ENCODE measurements at places on chromosomes 12 and 14.

DNA sequence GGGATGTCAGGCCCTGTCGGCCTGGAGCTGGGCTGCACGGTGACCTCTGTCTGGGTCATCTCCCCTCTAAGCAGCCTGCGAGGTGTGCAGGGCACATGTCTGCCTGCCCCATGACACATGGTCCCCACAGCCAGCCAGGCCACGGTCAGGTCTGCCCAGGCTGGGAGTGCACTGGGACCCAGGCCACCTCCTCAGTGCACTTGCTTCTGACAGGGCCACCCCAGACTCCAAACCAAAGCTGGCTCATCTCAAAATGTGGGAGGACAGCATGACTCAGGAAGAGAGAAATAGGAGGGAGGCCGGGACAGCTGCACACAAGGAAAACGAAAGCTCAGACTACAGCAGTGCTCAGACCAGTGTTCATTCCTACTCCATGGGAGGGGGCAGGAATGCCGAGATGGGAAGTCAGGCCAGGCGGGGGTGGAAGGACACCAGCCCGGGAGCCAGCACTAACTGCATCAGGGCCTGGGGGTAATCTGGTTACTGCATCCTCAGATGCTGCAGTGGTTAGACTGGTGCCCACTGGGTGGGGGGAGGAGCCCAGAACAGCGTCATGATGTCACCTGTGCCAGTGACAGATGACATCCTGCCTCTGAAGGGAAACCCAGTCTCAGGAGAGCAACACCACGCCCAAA is 4.0 kb downstream of the P2RX2 start:
- DNase-seq, result no peak

- DNase-seq, result no peak
These were observed 120.2 kb upstream of the RAP1B start for GRCh38 chr12:68490476-68490875.

GRCh38 chr12:110079477-110080400 is 31.4 kb upstream of the C12orf76 start:
- DNase-seq, result no peak

- no peak for DNase-seq
These were observed 130.5 kb downstream of the ZFP36L1 start for GRCh38 chr14:68662392-68662791.

GRCh38 chr14:32422440-32422839 is 93.3 kb downstream of the AKAP6 start:
- no peak for DNase-seq

DNA sequence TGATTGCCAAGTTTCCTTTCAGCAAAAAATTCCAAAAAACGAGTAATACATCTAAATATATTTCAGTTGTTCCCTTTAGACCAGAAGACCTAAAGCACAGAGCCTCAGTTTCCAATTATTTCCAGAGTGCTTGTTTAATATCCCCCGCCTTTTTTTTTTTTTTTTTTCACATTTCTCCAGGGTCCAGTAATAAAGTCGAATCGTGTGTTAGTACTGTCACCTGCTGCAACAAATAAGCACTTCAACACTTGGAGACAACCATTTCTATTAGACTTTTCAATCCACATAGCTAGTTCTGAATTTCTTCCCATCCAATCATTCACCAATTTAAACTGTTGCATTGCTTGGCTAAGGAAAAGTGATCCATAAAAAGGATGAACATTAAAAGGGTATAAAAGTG is 13.6 kb downstream of the PDE6H start:
- no peak for DNase-seq

DNA sequence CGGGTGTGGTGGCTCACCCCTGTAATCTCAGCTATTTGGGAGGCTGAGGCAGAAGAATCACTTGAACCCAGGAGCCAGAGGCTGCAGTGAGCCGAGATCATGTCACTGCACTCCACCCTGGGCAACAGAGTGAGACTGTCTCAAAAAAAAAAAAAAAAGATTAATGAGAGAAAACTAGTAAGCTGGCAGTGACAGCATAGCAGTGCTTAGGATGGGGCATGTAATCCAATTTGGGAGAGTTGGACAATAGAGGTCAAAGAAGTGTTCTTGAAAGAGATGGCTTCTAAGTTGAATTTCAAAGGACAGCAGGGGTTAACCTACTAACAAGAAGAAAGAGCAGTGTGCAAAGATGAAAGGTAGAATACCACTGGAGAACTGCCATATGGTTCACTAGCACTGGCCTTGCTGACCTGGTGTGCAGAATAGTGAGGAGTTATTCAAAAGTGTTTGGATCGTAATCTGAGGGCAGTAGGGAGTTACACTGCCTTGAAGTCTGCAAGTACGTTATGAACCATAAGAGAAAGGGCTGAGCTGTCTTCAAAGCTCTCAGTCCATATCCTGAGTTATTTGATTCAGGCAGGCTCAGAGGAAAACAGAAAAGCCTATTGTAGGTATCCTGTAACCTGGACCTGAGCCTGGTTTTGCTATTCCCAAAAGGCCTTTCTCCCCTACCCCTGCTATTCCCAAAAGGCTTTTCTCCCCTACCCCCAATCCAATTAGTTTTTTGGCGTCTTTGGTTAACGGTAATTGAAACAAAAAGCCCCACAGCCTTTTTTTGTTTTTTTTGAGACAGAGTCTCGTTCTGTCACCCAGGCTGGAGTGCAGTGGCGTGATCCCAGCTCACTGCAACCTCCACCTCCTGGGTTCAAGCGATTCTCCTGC is 3.4 kb downstream of the XPOT start:
- no peak for DNase-seq

GRCh38 chr12:42129595-42130204 is 15.0 kb downstream of the GXYLT1 start:
- peak; percentile 34 for DNase-seq

- peak; percentile 32 for DNase-seq
These were observed 95.2 kb downstream of the CALM1 start for GRCh38 chr14:90491911-90492531.

- DNase-seq, result no peak
These were observed 2.4 kb upstream of the OR4K5 start for GRCh38 chr14:19917955-19918518.

DNA sequence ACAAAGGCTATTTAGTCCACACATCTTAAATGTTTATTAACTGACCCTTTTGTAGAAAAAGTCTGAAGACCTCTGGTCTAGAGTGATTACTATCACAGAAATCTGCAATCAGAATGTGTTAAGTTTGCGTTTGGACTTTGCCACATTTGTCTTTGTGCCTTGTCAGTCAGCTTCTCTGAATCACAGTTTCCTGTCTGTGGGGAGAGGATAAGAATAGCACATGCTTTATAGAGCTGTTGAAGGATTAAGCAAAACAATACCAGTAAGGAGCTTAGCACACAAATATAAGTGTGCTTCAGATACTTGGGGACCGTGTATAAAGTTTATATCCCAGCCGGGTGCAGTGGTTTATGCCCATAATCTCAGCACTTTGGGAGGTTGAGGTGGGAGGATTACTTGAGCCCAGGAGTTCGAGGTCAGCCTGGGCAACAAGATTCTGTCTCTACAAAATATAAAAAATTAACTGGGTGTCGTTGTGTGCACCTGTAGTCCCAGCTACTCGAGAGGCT is 63.0 kb upstream of the BTG1 start:
- no peak for DNase-seq

DNA sequence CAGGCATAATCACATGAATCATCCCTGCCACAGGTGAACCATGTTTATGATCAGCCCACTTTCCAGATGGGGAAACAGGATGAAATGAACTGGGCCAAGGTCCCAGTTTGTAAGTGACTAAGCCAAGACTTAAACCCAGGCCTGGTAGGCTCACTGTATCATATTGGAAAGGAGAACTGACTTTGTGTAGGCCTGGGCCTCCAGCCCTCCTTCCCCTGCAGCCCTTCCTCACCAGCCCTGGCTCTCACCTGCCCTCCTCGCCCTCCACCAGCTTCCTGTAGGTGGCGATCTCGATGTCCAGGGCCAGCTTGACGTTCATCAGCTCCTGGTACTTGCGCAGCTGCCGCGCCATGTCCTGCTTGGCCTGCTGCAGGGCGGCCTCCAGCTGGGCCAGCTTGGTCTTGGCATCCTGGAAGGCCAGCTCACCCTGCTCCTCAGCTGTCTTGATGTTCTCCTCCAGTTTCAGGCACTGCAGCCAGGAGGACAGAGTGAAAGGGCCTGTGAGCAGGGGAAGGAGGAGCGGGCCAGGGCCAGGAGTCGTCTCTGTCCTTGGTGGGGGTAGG is 19.8 kb downstream of the KRT80 start:
- peak; percentile 90 for DNase-seq

GRCh38 chr12:44673811-44674210 is 202.3 kb downstream of the NELL2 start:
- DNase-seq, result no peak

- DNase-seq, result no peak
These were observed 66.1 kb upstream of the SLCO1C1 start for GRCh38 chr12:20628999-20629398.

GRCh38 chr14:50044042-50044651 is 72.2 kb downstream of the VCPKMT start:
- no peak for DNase-seq
